ENCODE measurements at places on chromosomes 7 and 10. TPM values are rescaled to one million over a fixed set of nuclear protein-coding genes. Genes with fewer than 3 reads are reported as not detected.

The POLR2J2 gene
- total RNA-seq = 8.4 TPM

The EPHB6 gene
- total RNA-seq = 0.28 TPM

The ASB10 gene
- not detected for total RNA-seq

The PROSER2 gene
- 0.63 TPM for total RNA-seq

The HNRNPA2B1 gene
- 592 TPM for total RNA-seq

The AOC1 gene
- total RNA-seq = not detected

- DNase-seq = no peak
- no peak overlapping the region for H3K4me3 ChIP-seq
- no peaks in the 10 kb centered on the region for H3K4me1 ChIP-seq
- H3K27ac ChIP-seq = no peak overlapping the region
Observed at GRCh38 chr10:29237786-29238185, 51.1 kb upstream of the LYZL1 start.

- no peak overlapping the region for H3K4me3 ChIP-seq
- H3K27ac ChIP-seq = no peak overlapping the region
- peaks cover 37% of the 10 kb centered on the region for H3K27me3 ChIP-seq
- DNase-seq = no peak
- H3K4me1 ChIP-seq = no peaks in the 10 kb centered on the region
Observed at GRCh38 chr10:33875924-33876583, 541.6 kb upstream of the NRP1 start.

GRCh38 chr7:131238347-131238931 is 89.2 kb upstream of the MKLN1 start:
- H3K27ac ChIP-seq = peak overlapping the region; percentile 100
- H3K4me3 ChIP-seq = peak overlapping the region; percentile 45
- H3K27me3 ChIP-seq = peaks cover 2% of the 10 kb centered on the region
- 0 out of 2 replicates have a peak, but pooled peaks cover 5% of the 10 kb centered on the region for H3K36me3 ChIP-seq
- H3K4me1 ChIP-seq = peaks cover 54% of the 10 kb centered on the region

DNA sequence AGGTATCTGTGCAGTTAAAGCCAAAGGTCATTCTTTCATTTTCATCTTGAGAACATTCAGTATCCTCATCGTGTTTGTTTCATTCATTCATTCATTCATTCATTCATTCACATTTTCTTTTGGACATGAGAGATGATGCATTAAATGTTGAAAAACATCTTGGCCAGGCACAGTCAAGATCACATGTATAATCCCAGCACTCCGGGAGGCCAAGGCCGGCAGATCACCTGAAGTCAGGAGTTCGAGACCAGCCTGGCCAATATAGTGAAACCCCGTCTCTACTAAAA is 34.3 kb downstream of the APBB1IP start:
- peaks cover 27% of the 10 kb centered on the region for H3K36me3 ChIP-seq
- no peaks in the 10 kb centered on the region for H3K27me3 ChIP-seq
- H3K4me1 ChIP-seq = peaks cover 72% of the 10 kb centered on the region
- DNase-seq = no peak
- no peak overlapping the region for H3K27ac ChIP-seq
- no peak overlapping the region for H3K4me3 ChIP-seq

- no peak overlapping the region for H3K4me3 ChIP-seq
- H3K36me3 ChIP-seq = no peaks in the 10 kb centered on the region
- H3K27me3 ChIP-seq = no peaks in the 10 kb centered on the region
- no peak for DNase-seq
- H3K27ac ChIP-seq = no peak overlapping the region
- no peaks in the 10 kb centered on the region for H3K4me1 ChIP-seq
Observed at GRCh38 chr10:36773652-36774051, 351.7 kb upstream of the ANKRD30A start.

- H3K27me3 ChIP-seq = no peaks in the 10 kb centered on the region
- H3K27ac ChIP-seq = no peak overlapping the region
- DNase-seq = no peak
Observed at GRCh38 chr10:103423748-103424147, 27.3 kb downstream of the PDCD11 start.

DNA sequence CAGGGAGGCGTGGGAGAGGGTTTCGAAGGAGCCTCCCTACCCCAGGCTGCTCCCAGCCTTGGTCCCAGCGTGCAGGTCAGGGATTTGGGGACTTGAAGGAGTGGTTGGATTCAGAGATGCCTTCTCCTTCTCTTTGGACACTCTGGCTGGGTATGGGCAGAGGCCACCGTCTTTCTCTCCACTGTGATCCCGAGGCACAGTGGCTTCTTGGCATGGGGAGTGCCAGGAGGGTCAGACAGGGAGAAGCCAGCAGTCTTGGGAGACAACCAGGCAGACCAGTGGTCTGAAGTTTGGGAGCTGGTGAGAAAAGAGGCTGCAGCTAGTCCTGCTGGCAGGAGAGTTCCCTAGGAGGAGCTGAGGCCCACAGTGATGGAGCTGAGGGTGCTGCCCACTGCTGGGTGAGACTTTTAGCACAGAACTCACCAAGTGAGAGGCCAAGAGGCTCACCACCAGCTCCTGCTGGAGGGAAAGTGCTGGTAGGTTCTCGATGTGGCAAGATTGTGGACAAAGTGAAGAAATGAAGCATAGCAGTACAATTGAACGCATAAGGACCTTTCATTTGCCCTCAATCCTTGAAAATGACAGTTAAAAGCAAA is 35.2 kb upstream of the WDFY4 start:
- H3K36me3 ChIP-seq = peaks cover 23% of the 10 kb centered on the region
- peaks cover 51% of the 10 kb centered on the region for H3K4me1 ChIP-seq
- peak; percentile 24 for DNase-seq
- no peaks in the 10 kb centered on the region for H3K27me3 ChIP-seq
- H3K4me3 ChIP-seq = no peak overlapping the region
- no peak overlapping the region for H3K27ac ChIP-seq

GRCh38 chr7:144459635-144460034 is 56.1 kb upstream of the NOBOX start:
- no peak overlapping the region for H3K4me3 ChIP-seq
- no peak overlapping the region for H3K27ac ChIP-seq
- no peaks in the 10 kb centered on the region for H3K36me3 ChIP-seq
- H3K27me3 ChIP-seq = no peaks in the 10 kb centered on the region
- no peak for DNase-seq

GRCh38 chr10:3099291-3100092 is 32.1 kb downstream of the PFKP start:
- peaks cover 41% of the 10 kb centered on the region for H3K4me1 ChIP-seq
- peak overlapping the region; percentile 76 for H3K27ac ChIP-seq
- no peak overlapping the region for H3K4me3 ChIP-seq

- DNase-seq = no peak
- no peak overlapping the region for H3K27ac ChIP-seq
Observed at GRCh38 chr7:12385364-12385786, 18.3 kb downstream of the VWDE start.

GRCh38 chr10:120789303-120790203 is 61.6 kb upstream of the WDR11 start:
- H3K27me3 ChIP-seq = peaks cover 2% of the 10 kb centered on the region
- H3K4me1 ChIP-seq = no peaks in the 10 kb centered on the region
- no peak overlapping the region for H3K27ac ChIP-seq
- no peaks in the 10 kb centered on the region for H3K36me3 ChIP-seq
- no peak for DNase-seq

- peak overlapping the region; percentile 73 for H3K4me3 ChIP-seq
- H3K36me3 ChIP-seq = no peaks in the 10 kb centered on the region
- H3K27ac ChIP-seq = peak overlapping the region; percentile 94
Observed at GRCh38 chr10:91587710-91588638, 44.9 kb downstream of the PPP1R3C start.

DNA sequence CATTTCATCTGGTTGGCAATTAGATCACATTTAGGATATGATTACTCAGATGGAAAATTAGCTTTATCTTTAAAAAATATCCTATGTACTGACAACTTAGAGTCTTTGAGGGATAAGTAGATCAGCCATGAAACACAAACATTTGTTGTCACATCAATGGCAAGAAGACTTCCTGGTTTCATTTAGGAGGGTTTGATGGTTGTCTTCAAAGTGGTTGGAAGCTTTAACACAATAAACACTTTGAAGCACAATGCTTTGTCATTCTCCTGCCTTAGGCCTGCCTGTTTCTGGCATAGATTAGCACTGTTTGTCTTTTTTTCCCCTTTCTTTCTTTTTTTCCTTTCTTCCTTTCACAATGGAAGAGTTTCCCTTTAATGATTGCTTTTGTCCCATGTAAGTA is 20.5 kb downstream of the INHBA start:
- no peak overlapping the region for H3K4me3 ChIP-seq
- no peak for DNase-seq
- peaks cover 42% of the 10 kb centered on the region for H3K4me1 ChIP-seq
- no peak overlapping the region for H3K27ac ChIP-seq

DNA sequence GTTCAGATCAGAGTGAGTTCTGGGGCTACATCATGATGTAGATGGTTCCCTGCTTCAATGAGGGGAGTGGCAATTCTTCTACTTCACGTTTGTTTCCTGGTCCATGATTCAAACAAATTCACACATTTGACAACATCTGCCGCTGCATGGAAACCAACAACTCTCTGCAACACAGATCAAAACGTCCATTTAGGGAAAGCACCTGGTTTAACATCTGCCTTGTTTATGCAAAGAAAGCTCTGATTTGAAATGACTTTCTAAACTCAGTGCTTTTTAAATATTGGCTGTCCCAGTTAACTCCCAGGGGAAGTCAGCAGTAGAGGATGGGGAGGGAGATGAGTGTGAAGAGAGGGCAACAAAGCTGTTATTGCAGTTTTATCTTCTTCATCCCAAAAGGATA is 93.8 kb downstream of the GAD2 start:
- H3K36me3 ChIP-seq = no peaks in the 10 kb centered on the region
- H3K27me3 ChIP-seq = peaks cover 8% of the 10 kb centered on the region
- no peak overlapping the region for H3K4me3 ChIP-seq
- H3K27ac ChIP-seq = no peak overlapping the region
- H3K4me1 ChIP-seq = no peaks in the 10 kb centered on the region

Measured in HFFc6 (cell line).